A549 treated with Hydrocortisone at 1 μM for 4 hours (cell line): ENCODE measurements at places on chromosomes 7 and 10. TPM values are rescaled to one million over a fixed set of nuclear protein-coding genes. Genes with fewer than 3 reads are reported as not detected.

SPRN gene
- total RNA-seq = 0.22 to 0.54 TPM (median 0.30 TPM) in 5 replicates

EBLN1 gene
- total RNA-seq = not detected in 5 replicates

HERC4 gene
- 23.6 to 37.3 TPM (median 26.9 TPM) in 5 replicates for total RNA-seq

TET1 gene
- 0.43 to 0.90 TPM (median 0.55 TPM) in 5 replicates for total RNA-seq

ATRNL1 gene
- total RNA-seq = 0.10 to 0.23 TPM (median 0.17 TPM) in 5 replicates

ACBD5 gene
- total RNA-seq = 21.9 to 33.3 TPM (median 25.6 TPM) in 5 replicates

TRIP6 gene
- total RNA-seq = 43.8 to 55.0 TPM (median 51.5 TPM) in 5 replicates

GET4 gene
- total RNA-seq = 40.9 to 67.1 TPM (median 57.1 TPM) in 5 replicates

TEX36 gene
- total RNA-seq = not detected in 5 replicates

SAMD9 gene
- total RNA-seq = 2.3 to 5.1 TPM (median 3.9 TPM) in 5 replicates

CYP2C19 gene
- not detected in 5 replicates for total RNA-seq

CUX1 gene
- 43.4 to 46.6 TPM (median 44.3 TPM) in 5 replicates for total RNA-seq

PTPN12 gene
- total RNA-seq = 59.7 to 101 TPM (median 69.7 TPM) in 5 replicates
